Karpas-422 (cell line): ENCODE measurements at places on chromosomes 16 and 17. TPM values are rescaled to one million over a fixed set of nuclear protein-coding genes. Genes with fewer than 3 reads are reported as not detected.

- peak; percentile 14 for DNase-seq
Observed at GRCh38 chr16:58121132-58121531, 8.0 kb downstream of the CFAP20 start.

SIAH1 gene
- 9.3 and 12.2 TPM in 2 replicates for total RNA-seq

DNA sequence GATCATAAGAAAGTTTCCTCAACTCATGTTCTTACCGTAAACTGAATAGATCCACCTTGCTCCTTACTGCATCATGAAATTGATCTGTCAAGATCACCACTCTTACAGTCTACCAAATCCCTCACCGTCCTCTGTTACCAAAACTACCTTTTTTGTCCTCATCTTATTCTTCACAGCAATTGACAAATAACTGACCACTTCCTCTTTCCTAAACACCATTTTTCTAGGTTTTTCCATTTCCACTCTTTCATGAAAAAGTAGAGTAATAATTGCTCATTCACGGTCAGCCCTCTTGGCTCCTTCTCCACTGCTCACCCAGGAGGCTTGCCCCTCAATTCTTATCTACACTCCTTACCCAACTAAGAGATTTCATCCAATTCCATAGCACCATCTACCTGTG is 44.9 kb downstream of the ABCA5 start:
- DNase-seq, result no peak

GRCh38 chr17:44875761-44876160 is 23.5 kb downstream of the EFTUD2 start:
- DNase-seq, result no peak

INCA1 gene
- total RNA-seq, result not detected in 2 replicates

- peak; percentile 85 for DNase-seq
Observed at GRCh38 chr17:66301864-66302741, at the start of gene PRKCA. Gene PRKCA, plus strand, starts transcription at chr17:66302613.
